ENCODE measurements at places on chromosomes 1 and 21.

DNA sequence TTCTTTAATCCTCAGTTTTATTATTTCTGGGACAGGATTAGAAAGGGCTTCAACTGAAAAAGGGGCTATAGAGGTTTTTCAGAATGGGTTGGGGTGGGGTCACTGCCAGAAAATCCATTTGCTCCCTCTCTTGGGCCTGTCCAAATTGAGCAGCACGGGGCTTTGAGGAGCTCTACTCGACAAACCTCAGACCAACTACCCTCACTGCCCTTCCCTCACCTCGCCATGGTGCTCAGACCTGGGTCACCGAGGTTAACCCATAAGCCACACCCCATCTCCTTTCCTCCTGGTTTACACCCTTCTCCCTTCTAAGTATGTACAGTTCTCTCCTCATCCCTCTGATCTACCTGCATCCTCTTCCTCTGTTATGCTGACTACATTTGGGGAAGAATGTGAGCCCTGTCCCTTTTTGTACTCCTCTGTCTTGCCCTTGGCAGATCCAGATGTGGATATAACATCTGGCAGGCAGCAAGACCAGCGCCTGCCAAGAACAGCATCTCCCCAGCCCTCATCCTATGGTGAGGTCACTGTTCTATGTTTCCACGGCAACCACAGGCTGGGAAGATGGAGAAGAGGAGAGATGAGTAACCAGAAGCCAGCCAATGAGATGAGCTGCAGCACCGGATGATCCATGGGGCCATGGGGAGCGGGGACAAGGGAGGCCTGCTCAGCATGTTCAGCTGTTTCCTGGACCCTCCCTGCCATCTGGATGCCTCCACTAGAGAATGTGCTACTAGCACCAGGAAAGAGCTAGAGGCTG, 3.7 kb upstream of the FABP3 start:
- no peak for DNase-seq

GRCh38 chr21:32306021-32306780, 7.5 kb downstream of the MRAP start:
- no peak for DNase-seq

GRCh38 chr1:54927472-54928240, 40.7 kb upstream of the DHCR24 start:
- no peak for DNase-seq

- DNase-seq, result no peak
Measured at GRCh38 chr1:210129092-210129491, 103.5 kb upstream of the SERTAD4 start.

- no peak for DNase-seq
Measured at GRCh38 chr1:93771843-93772242, 90.2 kb upstream of the BCAR3 start.

DNA sequence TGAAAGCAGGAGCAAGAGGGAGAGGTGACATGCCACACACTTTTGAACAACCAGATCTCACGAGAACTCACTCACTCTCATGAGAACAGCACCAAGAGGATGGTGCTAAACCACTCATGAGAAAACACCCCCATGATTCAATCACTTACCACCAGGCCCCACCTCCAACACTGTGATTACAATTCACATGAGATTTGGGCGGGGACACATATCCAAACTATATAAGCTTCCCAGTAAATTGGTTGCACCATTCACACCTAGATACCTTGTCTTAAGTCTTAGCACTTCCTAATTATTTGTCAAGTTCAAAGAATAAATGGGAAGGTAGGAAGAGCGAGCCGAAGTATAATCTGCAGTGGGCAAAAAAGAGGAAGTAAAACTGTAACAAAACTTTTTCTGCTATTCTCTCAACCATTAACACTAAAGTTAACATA, 34.3 kb downstream of the AMY1C start:
- DNase-seq, result no peak

DNA sequence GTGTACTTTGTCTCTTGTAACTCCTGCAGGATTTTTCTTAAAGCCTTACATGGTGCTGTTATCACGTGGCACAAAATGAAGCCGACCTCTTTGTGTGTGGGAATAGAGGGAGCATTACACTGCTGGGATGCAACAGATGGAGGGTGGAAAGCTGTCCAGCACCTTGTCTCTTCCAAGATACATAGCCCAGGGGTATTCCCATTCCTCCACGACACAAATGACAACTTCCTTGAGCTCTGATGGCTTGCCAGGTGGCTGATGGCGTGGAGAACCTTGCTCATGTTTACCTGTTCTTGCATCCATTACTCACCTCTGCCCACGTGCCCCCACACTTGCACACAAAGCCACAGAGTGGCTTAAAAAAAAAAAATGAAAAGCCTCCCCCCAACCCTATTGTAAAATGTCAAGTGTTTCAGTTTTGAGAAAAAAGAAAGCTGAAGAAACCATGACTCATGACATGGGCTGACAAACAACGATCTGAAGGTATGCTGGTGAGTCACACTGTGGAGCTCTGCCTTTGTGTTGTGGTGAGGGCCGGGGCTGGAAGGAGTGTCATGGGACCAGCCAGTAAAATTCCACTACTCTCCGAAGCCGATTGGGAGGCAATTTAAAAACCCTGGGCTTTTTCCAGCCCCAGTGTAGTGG, 32.0 kb upstream of the ATP5PO start:
- DNase-seq, result no peak

DNA sequence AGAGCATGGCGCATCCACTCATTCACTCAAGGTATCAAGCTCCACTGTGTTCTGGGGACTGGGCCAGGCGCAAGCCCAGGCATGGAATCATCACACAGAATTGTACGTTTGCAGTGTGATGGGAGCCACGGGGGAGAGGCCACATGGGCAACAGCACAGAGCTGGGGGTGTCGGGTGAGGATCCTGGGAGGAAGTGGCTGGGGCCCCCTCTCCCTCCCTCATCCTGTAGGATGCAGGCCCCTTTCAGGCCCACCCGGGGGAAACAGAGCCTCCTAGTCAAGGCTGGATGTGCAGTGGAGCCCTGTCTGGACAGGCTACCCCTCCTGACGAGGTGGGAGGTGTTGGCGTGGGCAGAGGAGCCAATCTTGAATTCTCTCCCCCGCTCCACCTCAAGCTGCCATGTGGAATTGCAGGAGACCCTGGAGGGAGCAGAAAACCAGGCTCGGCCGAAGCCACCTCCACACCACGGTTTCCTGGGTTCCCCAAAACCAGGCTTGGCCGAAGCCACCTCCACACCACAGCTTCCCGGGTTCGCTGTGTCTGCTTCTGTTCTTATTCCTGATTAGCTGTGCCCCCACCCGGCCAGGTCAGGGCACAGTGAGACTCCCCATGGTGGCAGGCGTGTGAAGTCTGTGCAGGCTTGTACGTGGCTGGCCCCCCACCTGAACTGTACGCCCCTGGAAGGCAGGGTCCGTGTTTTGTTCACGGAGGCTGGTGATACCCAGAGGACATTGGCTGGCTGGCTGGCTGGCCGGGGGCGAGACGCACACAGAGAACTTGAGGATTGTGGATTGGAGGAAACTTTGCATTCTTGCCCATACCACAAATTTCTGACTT, 4.2 kb upstream of the C1orf174 start:
- no peak for DNase-seq

DNA sequence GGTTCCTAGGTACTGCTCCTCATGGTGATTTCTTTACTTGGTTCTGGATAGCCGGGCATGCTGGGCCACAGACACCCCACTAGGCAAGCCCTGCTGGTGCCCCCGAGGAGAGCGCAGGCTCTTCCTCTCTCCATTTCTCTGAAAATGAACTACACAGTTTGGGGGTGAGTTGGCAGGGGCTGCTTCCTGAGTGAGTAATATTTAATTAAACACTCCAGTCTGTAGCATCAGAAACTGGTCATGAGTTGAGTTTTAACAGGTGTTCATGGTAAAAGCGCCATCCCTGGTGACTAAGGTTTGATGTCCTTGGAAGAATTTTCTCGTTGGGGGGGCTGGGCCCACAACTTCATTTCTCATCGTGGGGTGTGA, 1.7 kb downstream of the SPSB1 start:
- DNase-seq, result no peak

- DNase-seq, result no peak
Measured at GRCh38 chr1:58950897-58951296, 167.1 kb upstream of the JUN start.
